ENCODE measurements at places on chromosomes 2 and 18.

DNA sequence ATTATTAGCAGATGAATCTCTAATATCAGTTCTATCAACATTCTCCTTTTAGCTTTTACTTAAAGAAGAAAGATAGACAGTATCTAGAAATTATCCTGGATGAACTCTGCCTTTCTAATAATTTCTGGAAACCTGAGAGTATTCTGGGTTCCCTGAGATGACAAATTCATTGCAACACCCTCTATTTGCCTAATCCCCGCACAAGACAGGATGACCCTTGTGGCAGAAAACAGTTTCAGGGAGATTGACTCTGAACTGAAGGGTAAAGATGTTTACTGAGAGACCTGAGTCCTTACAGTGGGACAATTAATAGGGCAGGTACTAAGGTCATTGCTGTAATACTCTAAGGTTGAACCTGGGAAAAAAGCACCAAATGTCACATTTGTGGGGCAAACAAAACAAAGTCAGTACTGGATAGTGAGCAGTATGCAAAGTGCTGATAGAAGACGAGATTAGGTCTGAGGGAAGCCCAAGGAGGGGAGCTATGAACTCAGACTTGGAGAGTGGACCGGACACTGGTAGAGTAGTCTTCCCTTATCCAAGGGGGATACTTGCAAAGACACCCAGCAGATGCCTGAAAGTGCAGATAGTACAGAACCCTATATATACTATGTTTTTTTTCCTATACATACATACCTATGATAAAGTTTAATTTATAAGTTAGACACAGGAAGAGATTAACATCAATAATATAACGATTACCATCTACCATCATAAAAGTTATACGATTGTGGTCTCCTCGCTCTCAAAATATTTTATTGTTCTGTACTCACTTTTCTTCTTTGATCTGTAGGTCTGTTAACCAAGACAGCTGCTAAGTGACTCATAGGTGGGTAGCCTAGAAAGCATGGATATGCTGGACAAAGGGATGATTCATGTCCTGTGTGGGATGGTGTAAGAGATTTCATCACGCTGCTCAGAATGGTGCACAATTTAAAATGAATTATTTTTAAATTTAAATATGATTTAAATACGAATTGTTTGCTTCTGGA is 148.3 kb upstream of the KLHL14 start:
- no peak for DNase-seq

DNA sequence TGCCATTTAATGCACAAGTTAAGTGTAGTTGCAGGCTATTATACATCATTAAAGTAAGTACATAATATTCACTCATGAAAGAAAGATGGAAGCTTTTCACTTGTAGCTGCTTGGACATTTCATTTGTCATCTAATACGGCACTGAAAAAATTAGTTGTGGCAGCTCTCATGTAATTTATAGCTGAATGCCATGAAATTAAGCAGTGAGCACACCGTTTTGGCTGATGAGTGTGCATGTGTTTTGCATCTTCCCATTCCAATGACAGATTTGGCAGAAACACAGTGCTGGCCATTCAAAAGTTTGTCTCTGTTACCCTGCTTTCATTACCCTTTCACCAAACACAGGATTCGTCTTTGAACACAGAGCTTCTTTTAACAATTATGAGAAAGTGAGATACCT is 174.0 kb downstream of the PTGR3 start:
- no peak for DNase-seq

DNA sequence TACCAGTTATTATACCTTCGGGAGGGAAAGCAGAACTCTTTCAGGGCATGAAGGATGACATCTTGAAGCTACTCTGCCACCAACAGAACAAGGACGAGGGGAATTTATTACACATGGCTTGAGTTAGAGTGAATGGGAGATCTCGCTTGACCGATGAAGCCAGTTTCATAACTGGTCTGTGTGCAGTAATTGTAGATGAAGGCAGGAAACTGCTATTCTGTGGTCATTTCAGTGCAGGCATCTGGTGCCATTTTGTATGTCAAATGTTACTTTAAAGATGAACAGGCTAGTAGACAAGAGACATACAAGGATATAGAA is 20.5 kb downstream of the GREB1 start:
- no peak for DNase-seq

DNA sequence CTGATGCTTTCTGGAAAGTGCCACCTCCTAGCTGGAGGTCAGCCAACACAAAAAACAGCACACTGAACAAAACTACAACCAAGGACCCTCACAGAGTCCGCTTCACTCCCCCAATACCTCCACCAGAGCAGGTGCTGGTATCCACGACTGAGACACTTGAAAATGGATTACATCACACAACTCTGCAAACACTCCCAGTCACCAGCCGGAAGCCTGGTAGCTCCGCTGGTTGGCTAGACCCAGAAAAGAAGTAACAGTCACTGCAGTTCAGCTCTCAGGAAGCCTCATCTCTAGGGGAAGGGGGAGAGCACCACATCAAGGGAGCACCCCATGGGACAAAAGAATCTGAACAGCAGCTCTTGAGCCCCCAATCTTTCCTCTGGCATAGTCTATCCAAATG is 175.4 kb downstream of the LCLAT1 start:
- DNase-seq, result no peak

GRCh38 chr2:227411320-227411989 is 23.7 kb upstream of the SCYGR1 start:
- peak; percentile 75 for DNase-seq

GRCh38 chr2:238299803-238300202 is 11.4 kb upstream of the PER2 start:
- no peak for DNase-seq

DNA sequence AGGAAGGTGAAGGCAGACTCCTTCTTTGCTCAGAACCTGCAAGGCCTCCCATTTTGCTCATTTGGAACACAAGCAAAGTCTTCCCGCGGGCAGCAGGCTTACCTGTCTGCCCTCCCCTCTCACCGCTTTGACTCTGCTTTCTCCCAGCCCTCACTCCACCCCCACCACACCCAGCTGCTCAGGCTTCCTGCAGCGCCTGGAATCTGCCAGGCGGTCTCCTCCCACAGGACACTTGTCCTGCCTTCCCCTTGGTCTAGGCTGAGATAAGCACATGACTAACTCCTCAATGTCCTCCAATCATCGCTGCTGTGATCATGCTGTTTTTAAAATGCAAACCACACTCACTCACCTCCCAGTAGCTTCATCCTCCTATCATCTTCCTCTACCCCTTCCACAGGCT is 430.0 kb downstream of the ZNF516 start:
- DNase-seq, result no peak

- no peak for DNase-seq
Observed at GRCh38 chr2:149145314-149146295, 107.1 kb downstream of the LYPD6B start.

DNA sequence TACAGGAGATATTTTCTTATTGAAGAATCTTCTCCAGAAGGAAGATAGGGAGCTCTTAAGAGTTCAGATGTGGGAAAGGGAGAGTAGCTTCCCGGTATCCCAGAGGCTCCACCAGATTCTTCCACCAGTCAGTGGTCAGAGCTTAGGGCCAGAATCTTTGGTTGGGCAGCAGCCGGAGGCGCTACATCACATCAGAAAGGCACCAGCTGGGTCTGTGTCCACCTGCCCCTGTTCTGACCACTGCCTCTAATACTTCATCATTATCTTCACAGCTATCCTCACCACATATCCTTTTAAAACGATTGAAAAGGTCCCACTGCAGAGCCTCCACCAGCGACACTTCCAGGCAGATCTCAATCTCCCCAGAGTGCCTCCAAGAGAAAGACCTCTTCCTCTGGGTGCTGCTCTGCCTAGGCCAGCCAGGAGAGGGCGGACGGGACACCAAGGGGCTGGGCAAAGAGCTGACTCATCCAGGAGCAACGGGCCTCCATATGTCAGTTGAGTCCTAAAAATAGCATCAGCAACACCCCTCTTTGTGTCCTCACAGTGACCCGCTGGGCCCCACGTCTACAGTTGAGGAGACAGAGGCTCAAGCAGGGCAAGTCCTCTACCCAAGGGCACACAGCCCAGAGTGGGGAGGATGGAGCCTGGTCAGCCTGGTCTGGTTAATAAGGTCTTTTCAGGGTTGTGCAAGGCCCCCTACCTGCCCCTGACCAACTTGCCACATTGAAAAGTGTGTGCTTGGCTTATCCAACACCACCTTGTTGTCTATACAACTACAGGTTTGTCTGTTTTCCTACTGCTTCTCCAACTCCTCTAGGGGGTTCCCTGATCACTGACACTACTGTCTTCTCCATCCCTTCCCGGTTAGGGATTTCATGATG is 81.2 kb downstream of the ADD2 start:
- DNase-seq, result no peak

DNA sequence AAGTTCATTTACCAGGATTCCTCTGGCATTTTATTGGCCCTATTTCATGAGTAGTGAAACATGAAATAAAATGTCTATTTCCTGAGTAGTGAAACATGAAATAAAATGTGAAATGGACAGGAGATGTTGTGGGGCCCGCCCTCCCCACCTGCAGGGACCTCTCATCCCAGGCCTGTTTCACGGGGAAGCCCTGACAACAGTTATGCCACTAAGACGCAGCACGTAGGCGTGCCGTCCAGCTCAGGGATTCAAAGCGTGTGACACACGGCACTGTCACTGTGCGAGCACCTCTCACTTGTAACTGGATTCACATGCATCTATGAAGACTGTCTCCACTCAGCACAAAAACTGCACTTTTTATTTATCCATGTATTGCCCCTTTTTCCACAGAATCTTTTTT is 83.4 kb upstream of the SNTG2 start:
- no peak for DNase-seq

- no peak for DNase-seq
Observed at GRCh38 chr2:106996171-106996769, 110.3 kb upstream of the ST6GAL2 start.

DNA sequence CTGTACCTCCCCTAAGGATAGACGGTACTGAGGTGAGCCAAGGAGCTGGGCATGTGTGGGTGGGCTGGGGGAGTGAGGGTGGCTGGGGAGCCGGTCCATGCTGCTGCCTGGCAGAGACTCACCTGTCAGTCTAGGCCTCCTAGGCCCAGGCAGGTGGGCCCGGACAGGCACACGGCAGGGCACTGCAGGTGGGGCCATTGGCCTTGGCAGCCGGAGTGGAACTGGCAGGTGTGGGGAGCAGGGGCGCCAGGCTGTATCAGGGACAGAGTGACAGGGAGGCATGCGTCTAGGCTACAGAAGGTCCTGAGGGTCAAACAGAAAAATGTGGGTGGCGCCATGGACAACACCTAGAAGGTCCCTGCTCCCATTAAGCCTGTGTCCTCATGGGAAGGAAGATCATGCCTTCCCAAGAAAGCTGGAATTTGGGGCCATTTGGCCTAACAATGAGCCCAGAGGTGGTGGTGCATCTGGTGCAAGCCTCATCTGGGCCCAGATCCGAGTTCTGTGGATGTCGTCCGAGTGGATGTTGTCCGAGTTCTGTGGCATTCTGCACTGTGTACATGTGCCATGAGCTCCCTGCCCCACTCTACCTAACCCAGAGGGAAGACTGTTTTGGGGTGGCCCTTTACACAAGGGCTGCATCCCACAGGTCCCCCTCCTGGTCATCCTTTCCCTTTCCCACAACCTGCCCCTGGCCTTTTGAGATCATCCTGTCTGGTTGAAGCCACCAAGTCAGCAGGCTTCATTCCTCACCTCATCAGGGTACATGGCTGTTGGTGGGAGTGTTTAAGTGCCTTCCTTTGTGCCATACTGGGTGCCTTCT is 249.7 kb downstream of the GLI2 start:
- no peak for DNase-seq

DNA sequence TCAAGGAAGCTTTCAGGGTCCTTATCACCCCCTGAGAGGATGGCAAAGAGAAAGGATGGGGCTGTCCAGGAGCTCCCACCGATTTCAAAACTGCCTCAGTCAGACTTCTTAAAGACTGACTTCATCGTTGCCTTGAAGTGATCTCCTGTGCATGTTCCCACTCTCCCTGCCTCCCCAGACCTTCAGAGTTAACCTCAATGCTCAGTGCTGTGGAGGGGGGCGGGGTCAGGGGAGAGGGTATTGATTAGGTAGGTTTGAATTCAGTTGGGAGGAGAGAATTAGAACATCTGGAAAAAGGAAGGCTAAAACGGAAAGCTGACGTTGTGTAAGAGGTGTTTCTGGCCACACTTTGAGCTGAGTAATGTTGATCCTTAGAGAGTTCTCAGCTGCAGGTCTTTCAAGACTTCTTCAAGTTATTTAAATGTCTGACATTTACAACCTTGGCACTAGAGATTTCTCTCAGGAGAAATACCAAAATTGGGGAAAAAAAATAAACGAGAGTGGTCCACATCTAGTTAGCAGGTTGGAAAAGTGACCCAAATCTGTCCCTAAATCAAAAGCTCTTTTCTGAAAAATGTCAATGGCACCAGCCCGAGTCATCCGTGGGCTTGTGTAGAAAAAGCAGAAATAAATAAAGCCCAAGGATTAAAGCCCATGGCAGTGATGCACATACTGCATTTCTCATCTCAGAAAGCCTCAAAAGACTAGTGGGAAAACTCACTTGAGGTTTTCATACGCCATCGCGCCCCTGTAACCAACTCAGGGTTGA is 134.7 kb upstream of the EPAS1 start:
- no peak for DNase-seq

DNA sequence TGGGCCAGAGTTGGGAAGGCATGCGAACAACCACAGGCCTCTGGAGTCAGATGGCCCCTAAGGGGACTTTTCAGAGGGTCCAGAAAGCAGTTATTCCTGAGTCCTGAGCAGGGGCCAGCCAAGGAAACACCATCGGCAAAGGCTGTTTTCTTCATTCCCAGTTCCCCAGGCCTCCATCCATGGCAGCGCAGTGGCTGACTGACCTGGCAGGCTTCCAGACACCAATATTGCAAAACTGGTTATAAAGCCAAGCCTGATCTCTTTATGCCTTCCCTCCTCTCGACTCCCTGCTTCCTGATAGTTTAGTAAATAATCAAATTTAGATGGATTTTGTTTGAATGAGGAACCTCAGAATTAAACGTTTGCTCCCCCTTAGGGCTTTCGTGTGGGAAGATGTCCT is 133.4 kb upstream of the ITGA6 start:
- no peak for DNase-seq

DNA sequence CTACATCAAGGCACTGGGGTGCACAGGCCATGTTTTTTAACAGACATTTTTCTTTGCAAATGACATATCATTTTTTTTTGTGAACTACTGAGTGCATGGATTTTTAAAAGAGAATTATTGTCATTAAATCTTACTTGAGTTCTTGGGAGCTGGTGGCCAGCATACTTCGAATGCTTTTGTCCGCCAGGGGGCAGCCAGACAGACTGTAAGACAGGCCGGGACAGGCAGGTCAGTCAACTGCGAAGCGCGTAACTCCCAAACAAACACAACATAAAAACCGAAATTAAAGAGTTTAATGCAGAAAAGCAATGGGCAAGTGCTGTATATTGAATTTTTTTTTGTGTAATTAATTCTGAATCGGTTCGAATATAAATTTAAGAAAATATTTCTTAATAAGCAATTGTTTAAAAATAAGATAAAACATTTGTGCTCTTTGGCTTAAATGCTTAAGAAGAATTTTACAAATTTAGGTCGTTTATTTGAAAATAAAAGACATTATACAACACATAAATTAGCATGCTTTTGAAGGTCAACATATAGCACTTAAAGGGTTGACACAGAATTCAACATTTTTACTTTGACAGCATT is 142.2 kb upstream of the PXDN start:
- peak; percentile 20 for DNase-seq

GRCh38 chr2:239169311-239170048 is 231.3 kb downstream of the HDAC4 start:
- DNase-seq, result no peak

GRCh38 chr2:106140913-106141312 is 53.2 kb downstream of the UXS1 start:
- DNase-seq, result no peak

Measured in activated CD4-positive, alpha-beta T cell treated with anti-CD3 and anti-CD28 coated beads, Interleukin-2, amount 50 U/mL, for 24 hours (primary cell).